Activated naive CD8-positive, alpha-beta T cell treated with anti-CD3 and anti-CD28 coated beads, Interleukin-2, amount 10 ng/mL, durations not matched to agents 7 days and 5 days (primary cell): ENCODE measurements at places on chromosomes 5 and 9.

DNA sequence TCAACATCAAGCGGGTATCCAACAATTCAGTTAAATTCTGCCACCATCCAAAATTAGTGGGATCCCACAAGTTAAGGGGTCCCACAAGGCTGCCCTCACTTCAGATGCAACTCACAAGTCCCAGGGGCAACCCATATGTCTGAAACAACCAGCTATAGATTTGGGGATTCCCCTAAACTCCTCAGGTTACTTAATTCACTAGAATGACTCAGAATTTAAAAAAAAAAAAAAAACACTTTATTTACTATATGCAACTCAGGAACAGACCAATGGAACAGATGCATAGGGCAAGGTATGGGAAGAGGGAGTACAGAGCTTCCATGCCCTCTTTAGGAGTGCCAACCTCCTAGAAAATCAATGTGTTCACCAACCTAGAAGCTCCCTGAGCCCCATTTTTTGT is 15.1 kb downstream of the AUH start:
- no peak for DNase-seq

DNA sequence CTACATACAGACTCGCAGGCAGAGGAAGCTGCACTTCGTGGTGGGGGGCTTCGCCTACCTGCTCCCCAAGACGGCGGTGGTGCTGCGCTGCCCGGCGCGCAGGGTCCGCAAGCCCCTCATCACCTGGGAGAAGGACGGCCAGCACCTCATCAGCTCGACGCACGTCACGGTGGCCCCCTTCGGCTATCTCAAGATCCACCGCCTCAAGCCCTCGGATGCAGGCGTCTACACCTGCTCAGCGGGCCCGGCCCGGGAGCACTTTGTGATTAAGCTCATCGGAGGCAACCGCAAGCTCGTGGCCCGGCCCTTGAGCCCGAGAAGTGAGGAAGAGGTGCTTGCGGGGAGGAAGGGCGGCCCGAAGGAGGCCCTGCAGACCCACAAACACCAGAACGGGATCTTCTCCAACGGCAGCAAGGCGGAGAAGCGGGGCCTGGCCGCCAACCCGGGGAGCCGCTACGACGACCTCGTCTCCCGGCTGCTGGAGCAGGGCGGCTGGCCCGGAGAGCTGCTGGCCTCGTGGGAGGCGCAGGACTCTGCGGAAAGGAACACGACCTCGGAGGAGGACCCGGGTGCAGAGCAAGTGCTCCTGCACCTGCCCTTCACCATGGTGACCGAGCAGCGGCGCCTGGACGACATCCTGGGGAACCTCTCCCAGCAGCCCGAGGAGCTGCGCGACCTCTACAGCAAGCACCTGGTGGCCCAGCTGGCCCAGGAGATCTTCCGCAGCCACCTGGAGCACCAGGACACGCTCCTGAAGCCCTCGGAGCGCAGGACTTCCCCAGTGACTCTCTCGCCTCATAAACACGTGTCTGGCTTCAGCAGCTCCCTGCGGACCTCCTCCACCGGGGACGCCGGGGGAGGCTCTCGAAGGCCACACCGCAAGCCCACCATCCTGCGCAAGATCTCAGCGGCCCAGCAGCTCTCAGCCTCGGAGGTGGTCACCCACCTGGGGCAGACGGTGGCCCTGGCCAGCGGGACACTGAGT is 255.9 kb downstream of the SAXO1 start:
- no peak for DNase-seq

DNA sequence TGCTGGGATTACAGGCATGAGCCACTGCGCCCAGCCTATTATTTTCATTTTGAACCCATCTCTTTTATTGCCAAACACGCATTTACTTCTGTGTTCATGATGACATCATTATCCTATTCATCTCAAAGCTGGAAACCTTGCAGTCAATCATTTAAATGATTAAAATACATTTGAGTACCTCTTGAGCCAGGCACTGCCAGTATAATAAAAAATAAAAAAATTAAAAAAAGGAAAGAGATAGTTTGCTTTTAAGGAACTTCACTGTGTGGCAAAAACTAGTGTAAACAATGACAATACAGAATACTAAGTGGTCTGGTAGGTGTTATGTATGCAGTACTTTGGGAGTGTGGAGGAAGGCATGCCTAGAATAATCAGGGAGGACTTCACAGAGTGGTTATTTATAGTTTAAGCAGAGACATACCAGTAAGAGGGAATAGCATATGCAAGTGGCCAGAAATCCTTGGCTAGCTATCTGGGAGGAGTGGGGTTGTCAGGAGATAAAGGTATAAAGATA is 8.6 kb downstream of the NSD1 start:
- DNase-seq = no peak

- DNase-seq = no peak
Observed at GRCh38 chr5:132674671-132675506, 1.1 kb downstream of the IL4 start.

- DNase-seq = no peak
Observed at GRCh38 chr9:132472599-132472998, 62.6 kb downstream of the CFAP77 start.

- no peak for DNase-seq
Observed at GRCh38 chr5:1916041-1917001, 33.6 kb upstream of the IRX4 start.

DNA sequence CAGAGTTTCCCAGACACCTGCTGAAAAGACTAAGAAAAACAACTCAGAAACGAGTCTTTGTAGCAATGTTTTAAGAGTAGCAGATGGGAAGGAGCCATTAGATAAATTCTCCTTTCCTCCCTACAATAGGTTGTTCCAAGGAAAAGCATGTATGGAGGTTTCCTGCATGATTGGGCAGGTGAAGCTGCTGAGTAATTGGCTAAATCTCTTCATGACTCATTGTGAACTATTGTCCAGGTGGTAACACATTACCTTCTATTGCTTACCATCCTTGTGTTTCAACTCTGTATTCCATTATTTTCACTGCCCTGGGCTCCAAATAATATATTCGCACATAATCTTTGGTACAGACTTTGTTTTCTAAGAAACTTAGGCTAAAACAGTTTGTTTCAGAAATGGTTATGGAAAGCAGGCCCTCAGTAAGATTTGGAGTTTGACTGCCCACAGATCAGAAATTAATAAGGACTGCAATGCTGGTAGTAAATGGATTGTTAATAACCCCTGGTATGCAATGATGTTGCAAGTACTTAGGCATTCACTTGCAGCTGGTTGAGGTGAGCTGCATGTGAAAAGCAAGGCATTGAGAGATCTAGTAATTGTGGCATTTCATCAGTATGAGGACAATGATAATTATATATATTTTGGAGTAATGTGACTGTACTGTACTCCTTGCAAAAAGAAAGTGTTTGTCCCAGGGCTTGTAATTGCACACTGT is 281.4 kb upstream of the VLDLR start:
- DNase-seq = no peak

DNA sequence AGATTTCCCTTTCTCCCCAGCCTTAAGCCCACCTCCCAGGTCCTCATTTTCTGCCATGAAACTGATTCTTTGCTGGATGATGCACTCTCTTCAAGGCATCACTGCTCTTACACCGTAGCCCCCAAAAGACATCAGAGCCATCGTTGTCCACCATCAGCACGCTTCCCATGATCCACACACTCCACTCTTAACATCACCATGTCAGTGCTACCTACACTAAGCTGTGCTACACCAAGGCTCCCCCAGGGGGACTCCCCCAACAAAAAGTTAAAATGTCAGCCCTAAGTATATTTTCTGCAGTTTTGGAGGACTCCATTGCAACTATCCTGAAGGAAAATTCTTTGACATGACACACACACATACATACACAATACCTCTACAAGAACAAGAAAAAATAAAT is 34.1 kb upstream of the KIF2A start:
- DNase-seq = no peak

- no peak for DNase-seq
Observed at GRCh38 chr5:144979516-144980264, 809.0 kb downstream of the KCTD16 start.

- DNase-seq = no peak
Observed at GRCh38 chr5:71895546-71895945, 176.5 kb downstream of the CARTPT start.

DNA sequence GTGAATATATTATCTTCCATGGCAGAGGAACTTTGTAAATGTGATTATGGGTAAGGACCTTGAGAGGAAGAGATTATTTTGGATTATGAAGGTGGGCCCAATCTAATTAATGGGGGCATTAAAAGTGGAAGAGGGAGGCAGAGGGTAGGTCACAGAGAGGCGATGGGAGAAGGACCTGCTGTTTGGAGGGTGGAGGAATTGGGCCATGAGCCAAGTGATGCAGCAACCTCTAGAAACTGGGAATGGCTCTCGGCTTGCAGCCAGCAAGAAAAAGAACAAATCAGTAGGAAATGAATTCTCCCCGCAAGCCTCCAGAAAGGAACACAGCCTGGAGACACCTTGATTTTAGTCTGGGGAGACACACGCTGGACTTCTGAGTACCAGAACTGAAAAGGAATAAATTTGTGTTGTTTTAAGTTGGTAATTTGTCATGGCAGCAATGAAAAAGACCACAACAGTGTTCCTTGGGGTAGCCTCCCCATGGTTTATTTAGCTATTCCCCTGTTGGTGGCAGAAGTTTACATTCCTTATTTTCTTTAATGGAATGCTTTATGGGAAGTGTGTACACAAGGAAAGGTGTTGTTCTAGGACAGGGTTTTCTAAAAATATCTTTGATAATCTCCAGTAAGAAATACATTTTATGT is 103.6 kb downstream of the HSPA4 start:
- DNase-seq = no peak

DNA sequence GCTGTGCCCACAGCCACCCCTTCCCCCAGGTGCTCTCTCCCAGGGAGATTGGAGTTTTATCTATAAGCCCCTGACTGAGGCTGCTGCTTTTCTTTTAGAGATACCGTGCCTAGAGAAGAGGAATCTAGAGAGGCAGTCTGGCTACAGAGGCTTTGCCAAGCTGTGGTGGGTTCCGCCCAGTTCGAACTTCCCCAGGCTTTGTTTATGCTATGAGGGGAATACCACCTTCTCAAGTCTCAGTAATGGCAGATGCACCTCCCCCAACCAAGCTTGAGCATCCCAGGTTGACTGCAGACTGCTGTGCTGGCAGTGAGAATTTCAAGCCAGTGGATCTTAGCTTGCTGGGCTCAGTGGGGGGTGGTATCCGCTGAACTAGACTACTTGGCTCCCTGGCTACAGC is 157.4 kb downstream of the CAAP1 start:
- no peak for DNase-seq

- no peak for DNase-seq
Observed at GRCh38 chr5:173707392-173707791, 90.9 kb upstream of the BOD1 start.

GRCh38 chr9:131583836-131584555 is 38.7 kb downstream of the PRRT1B start:
- no peak for DNase-seq
